CD4-positive, alpha-beta T cell treated with Interleukin-6 at 100 ng/mL for 8 hours (primary cell): ENCODE measurements at places on chromosomes 6 and 20.
A peak's percentile ranks its signal among the peaks of the same experiment; 100 is the strongest.

- DNase-seq = no peak
Observed at GRCh38 chr6:45094831-45095230, 233.3 kb upstream of the RUNX2 start.

DNA sequence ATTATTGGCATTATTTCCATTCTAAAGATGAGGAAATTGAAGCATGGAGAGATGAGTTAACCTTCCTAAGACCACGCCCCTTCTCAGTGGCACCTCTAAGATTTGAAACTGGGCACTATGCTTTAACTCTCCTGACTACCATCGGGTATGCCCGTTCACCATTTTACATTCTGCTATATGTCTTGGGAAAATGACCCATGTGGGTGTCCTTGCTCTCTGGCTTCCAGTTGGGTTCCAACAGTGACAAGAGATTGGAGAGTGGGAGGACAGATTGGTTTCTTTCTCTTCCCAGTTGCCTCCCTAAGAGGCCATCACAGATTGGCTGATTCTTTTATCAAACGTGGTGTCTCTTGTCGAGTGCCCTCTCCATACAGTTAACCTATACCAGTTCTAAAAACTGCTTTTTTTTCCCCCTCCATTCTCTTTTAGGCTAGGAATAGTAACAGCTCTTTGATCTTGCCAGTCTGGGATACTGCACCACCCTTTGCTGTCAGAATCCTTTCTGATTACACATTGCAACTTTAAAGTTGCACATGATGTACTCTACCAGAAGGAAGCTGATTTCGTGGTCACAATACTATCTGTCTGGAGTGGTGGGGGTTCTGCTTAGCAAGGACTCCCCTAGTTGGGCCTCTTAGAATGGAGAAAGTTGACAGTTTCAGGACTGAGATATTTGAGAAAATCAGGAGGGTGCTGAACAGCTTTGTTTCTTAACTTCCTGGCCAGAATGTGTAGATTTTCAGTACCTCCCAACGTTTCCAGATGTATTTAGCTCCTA lies 88.0 kb upstream of the ELOVL5 start:
- no peak for DNase-seq

DNA sequence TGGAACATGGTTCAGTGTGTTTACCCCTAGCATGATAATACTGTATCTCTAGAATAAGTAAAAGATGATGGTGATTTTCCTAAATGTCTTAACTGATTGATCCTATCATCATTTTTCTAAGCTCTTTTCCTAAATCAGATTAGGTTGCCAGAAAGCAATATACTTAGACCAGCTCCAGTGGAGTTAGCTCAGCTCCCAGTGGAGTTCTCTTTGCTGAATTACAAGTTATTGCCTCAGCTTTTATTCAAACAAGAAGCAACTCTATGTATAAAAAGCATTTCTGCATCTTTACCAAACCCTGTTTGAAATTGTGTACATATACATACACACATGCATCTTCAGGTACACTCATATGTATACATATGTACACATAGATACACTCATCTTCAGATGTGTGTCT lies 44.9 kb downstream of the SNX9 start:
- no peak for DNase-seq

DNA sequence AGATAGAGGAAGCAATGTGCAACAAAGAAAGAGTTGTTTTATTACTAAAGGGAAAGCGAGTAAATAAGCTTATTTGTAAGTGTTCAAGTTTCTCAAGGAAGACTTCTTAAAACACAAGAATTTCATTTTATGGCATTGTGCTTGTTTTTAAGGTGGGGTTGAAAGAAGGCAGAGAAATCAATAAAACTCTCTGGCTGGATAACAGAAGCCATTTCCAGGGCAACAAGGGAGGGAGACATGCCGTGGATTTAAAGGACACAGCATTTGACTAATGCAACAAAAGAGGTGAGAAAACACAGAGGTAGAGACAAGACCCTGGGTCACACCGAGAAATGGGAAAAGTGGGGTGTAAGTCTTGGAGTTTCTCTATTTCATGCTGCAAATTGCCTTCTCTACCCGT lies 28.8 kb upstream of the GMPR start:
- no peak for DNase-seq

DNA sequence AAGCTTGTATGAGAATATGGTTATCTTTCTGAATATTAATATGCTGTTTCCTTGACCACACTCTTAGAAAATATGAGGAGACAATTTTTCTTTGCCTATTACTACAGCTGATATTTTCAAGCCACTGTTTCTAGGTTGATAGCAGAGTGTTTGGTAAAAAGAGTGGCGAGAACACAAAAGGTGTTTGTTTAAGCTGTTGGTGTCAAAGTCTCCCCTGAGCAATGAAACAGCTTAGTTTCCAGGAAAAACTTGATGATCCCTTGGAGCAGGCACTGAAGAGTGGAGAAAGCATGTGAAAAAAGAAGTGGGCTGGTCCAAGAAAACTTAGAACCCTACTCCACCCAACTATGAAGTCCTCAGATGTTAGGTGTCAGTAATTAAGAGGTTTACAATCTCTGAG lies 182.7 kb downstream of the TFAP2B start:
- no peak for DNase-seq

DNA sequence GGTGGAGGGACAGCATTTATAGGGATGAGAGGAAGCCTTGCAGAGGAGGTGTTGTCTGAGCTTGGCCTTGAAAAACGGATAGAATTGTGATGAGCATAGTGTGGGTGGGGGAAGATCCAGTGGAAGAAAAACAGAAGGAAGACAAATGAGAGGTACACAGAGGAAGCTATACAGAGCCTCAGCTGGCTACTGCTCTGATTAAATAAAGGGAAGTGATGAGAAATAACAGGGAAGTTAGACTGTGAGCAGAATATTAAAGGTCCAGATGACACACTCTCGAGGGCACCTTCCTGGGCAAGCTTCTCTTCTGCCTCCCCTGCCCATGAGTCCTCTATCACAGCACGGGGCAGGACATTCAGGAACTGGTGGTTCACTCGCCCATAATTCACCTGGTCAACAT lies 182.3 kb downstream of the KIF16B start:
- DNase-seq = no peak

- DNase-seq = no peak
Observed at GRCh38 chr6:152135755-152136448, 328.4 kb downstream of the ESR1 start.

DNA sequence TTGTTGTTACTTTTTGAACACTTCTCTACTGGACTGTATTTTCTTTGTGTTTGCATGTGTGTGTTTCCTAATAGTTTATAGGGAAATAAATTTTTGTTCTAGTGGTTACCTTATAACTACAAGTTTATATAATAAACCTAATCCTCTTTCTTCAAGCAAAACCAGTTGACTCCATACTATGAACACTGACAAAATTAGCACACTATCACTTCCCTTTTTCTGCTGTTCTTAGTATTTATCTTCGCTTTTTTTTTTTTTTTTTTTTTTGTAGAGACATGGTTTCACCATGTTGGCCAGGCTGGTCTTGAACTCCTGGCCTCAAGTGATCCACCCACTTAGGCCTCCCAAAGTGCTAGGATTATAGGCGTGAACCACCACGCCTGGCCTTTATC lies 25.0 kb upstream of the C6orf62 start:
- DNase-seq = no peak

DNA sequence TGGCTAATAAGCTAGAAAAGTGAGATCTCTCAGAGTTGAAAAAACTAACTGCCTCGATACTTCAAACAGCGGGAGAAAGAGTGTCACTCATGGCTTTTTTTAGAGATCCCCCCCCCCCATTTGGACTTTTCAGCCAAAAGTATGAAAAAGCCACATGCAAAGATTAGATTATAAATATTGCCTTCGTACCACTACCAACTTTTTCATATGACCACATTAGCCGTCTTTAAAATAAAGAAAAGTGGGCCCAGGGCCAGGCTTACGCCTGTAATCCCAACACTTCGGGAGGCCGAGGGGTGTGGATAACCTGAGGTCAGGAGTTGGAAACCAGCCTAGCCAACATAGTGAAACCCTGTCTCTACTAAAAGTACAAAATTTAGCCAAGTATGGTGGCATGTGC lies 4.4 kb downstream of the PGK2 start:
- DNase-seq = no peak

DNA sequence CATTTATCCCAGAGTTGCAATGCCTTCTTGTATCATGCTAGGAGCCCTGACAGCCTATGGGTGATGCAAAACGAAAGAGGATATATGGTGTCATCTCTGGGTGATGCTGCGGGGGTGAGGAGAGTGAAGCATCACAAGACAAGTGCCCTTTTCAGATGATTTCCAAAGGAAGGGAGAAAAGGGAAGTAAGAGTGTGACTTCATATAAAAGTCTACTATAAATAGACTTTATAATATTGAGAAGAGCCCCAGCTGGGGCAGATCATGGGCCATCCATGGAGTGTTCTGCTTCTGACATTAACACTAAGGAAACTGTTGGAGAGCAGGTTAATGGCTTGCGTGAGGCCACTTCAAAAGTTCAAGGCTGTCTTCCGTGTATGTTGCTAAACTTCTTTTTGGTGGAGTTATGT lies 4.4 kb downstream of the CD83 start:
- no peak for DNase-seq

- no peak for DNase-seq
Observed at GRCh38 chr6:41934278-41935192, 7.1 kb downstream of the CCND3 start.

GRCh38 chr20:23092861-23093495 lies 6.9 kb upstream of the CD93 start:
- DNase-seq = no peak

- no peak for DNase-seq
Observed at GRCh38 chr20:64108731-64109681, 1.6 kb upstream of the NPBWR2 start.

GRCh38 chr20:18638768-18639167 lies 50.9 kb downstream of the DTD1 start:
- no peak for DNase-seq

DNA sequence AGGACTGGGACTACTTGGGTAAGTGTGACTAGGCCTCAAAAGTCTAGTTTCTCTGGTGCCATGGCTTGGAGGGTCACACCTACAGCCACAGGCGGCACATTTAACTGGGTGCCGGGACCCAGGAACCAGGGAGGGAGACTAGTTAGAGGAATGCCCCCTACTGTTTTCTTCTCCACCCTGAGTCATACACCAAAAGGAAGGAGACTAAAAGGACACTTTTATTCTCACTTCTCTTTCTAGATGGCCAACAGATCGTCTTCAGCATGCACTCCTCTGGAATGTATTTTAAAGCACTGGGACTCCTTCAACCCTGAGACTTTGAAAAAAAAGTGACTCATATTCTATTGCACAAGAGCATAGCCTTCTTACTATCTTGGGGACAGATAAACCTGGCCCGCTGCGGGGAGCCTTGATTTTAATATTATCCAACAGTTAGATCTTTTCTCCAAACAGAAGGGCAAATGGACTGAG lies 33.4 kb downstream of the PLN start:
- no peak for DNase-seq

- peak; percentile 48 for DNase-seq
Observed at GRCh38 chr6:139027620-139028182, 844 bp upstream of the ABRACL start.

DNA sequence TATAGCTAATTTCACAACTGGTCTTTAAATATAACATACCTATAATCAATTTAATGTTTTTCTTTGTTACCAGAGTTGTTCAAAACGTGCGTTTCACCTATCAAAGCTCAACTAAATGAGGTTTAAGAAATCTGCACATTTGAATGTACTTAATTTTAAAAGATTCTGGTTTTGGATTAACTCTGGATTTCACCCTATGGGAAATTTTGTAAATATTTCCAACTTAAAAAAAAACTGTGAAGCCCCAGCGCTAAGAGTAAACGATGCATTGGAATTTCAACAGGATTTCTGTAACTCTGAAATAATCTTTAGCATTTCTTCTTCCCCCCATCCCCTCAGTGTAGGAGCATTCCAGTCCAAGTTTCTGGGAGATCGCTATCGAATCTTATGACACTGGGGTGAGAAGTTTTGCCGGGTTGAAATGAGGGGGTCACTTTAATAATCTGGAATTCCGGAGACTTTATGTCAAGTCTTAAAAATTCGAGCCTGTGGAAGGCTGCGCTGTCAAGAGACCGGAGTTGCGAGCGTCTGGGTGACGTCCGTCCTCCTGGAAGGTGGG lies 643 bp upstream of the MAP3K4 start:
- no peak for DNase-seq

GRCh38 chr20:20213526-20214121 lies 154.3 kb upstream of the INSM1 start:
- no peak for DNase-seq

GRCh38 chr6:108836061-108836460 lies 12.2 kb upstream of the ARMC2 start:
- no peak for DNase-seq

- no peak for DNase-seq
Observed at GRCh38 chr6:138528956-138529355, 29.7 kb upstream of the NHSL1 start.

DNA sequence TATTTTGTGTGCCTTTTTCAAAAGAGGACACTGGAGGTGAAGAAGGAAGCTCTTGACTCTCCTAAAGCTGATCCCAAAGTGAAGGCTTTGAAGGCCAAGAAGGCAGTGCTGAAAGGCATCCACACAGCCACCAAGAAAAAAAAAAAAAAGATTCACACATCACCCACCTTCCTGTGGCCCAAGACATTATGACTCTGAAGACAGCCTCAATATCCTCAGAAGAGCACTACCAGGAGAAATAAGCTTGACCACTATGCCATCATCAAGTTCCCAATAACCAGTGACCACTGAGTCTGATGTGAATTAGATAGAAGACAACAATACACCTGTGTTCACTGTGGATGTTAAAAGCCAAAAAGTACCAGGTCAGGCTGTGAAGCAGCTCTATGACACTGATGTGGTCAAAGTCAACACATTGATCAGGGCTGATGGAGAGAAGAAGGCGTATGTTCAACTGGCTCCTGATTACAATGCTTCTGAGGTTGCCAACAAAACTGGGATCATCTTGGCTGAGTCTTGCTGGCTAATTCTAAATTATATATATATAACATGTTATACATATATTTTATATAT lies 59.4 kb downstream of the PLCG1 start:
- DNase-seq = no peak

GRCh38 chr6:119267126-119267905 lies 82.2 kb downstream of the MAN1A1 start:
- peak; percentile 7 for DNase-seq

- no peak for DNase-seq
Observed at GRCh38 chr6:13913226-13914001, 11.3 kb upstream of the RNF182 start.

- DNase-seq = peak; percentile 24
Observed at GRCh38 chr6:134539865-134540323, 222.0 kb upstream of the SGK1 start.

- DNase-seq = no peak
Observed at GRCh38 chr20:16556301-16556700, 16.9 kb downstream of the KIF16B start.

GRCh38 chr6:91874971-91875370 lies 1288.1 kb upstream of the MAP3K7 start:
- no peak for DNase-seq

GRCh38 chr20:50276119-50277063 lies 85.8 kb downstream of the CEBPB start:
- no peak for DNase-seq

- DNase-seq = no peak
Observed at GRCh38 chr20:63332488-63333240, 28.5 kb downstream of the CHRNA4 start.
